ENCODE measurements at places on chromosomes 5 and 9.

DNA sequence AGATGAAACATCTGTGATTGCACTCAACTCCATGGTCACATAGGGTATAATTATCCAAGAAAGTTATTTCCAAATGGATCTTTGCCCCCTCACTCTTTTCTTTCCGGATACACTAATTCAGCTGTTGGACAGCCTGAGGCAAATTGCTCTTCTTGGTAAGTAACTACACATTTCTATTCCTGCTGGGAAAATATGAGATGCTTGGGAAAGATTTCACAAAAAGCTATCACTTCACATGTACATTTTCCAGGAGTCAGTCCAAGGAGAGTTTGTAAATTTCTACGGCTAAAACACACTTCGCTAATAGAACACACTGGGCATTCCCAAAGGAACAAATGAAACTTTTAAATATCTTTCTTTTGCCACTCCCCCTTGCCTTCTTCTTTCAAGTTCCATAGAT lies 123.0 kb upstream of the GRIA1 start:
- no peak for DNase-seq

GRCh38 chr5:154967421-154968024 lies 26.6 kb downstream of the MRPL22 start:
- DNase-seq, result no peak

DNA sequence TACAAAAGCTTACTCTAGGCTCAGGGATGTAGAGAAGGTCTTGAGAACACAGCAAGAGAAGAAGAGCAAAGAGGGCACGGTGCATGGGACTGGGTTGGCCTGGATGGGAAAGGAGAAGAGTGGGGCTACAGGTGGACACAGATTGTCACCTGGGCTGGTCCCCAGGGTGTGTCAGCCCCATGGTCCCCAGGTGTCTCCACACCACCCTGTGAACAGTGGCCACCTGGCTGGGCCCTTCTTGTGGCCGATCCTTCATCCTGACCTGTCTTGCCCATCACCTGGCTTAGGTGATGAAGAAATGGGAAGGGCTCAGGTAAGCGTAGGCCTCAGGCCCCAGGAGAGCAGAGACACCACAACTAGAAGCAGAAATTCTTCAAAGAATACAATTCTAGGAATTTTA lies 188.9 kb downstream of the TENT4A start:
- no peak for DNase-seq

GRCh38 chr9:96133321-96134021 lies 168.5 kb downstream of the HSD17B3 start:
- no peak for DNase-seq

- peak; percentile 19 for DNase-seq
Observed at GRCh38 chr5:151825445-151825844, 53.7 kb downstream of the G3BP1 start.

DNA sequence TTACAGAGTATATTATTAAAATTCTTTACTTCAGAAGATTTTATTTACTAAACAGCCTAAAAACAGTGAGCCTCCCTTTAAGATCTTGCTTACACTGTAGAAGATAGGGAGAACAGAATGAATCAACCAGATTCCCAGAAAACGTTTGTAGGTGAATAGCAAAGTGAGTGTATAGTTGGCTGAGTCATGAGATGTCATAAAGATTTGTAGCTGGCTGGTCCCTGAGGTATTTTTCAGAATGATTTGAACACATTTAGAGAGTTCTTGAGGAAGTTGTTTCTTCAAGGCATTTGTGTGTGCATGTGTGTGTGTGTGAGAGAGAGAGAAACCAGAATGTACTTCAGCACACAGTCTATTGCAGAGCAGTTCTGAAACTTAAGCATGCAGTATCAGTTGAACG lies 159.4 kb upstream of the PRR16 start:
- DNase-seq, result no peak

DNA sequence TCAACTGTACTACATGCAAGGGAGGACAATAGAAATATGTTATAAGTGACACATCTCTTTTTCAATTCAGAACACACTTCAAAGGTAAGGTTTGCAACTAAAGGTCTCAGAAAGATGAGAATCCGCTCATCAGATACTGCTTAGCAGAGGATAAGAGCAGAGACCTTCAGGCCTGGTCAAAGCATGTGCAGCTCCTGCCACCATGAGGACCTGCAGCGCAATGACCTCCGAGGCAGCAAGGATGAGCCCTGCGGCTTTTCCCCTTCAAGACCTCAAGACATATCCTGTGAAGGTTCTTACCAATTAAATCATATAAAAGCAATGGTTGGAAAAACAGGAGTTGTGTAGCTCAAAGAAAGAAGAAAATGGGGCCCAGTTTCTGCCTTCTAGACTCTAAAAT lies 135.8 kb downstream of the TRIM36 start:
- DNase-seq, result no peak

DNA sequence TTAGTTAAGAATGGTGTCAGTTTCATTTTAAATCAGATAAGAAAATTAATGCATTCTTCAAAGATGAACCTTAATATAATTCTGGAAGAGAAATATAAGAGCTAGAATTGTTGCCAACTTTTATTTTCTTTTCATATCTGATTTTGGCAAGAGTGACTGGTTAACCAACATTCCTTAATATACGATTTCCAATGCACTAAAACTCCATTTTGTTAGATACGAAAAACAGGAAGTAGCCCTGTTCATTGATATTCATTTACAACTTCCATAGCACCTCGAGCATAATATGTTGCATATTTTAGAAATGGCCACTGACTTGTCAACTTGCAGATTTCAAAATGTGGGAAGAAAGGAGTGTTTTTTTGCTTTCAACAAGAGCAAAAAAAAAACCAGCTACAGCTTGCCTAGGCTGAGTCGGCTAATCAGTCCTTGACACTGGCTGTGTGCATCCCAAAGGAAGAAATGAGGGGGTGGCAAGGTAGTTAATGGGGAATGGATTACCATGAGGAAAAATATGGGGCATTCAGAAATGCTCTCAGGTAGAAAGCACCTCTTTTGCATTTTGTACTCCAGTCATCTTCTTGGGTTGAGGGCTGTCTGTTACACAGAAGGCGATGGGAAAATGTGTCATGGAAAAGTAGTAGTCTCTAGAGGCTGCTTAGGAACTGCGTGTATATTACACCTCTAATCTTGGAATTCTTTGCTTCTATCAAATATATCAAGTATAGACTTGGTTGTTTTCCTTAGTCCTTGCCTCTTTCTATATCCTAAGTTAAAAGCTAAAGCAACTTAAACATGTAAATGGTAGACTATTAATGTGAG lies 3.9 kb downstream of the MAP3K1 start:
- no peak for DNase-seq

DNA sequence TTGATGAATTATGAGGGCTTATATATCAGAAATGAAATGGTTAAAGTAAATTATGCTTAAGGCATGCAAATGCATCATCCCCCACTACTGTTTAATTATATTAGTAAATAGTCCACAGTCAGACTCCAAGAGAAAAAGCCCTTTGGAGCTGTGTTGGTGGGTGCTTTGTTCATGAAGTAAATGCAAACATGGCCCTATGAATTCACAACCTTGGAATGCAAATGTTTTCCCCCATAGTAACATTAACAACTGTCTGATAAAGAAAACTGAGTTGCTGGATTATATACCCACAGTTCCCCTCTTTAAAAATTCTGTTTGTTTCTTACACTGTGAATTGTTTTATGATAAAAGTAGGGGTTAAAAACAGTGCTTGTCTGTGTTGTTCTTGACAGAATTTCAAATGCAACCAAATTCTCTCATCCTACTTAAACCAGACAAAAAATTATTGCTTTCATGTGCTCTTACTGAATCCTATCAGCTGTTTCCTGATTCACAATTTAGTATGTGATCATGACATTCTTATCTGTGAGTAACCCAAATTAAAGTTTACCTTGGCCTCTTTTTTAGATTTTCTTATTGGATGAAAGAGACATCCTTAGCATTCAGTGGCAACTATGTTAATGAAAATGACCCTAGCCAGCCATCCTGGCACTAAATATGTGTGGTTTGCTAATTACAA lies 48.5 kb upstream of the SNCAIP start:
- DNase-seq, result no peak

GRCh38 chr5:176788941-176789872 lies 21.2 kb upstream of the UNC5A start:
- no peak for DNase-seq

GRCh38 chr5:15719784-15720183 lies 219.8 kb downstream of the FBXL7 start:
- no peak for DNase-seq

Measured in NCI-H510A (cell line).